ENCODE measurements at places on chromosomes 4 and X.

GRCh38 chr4:164956766-164957643 is 20.5 kb downstream of the TRIM61 start:
- peak; percentile 5 for DNase-seq

- no peak for DNase-seq
Observed at GRCh38 chr4:172692701-172693100, 475.9 kb upstream of the GALNT7 start.

GRCh38 chr4:184171011-184171410 is 46.7 kb downstream of the ENPP6 start:
- DNase-seq: no peak

- no peak for DNase-seq
Observed at GRCh38 chrX:17638731-17639130, 98.6 kb upstream of the SCML1 start.

DNA sequence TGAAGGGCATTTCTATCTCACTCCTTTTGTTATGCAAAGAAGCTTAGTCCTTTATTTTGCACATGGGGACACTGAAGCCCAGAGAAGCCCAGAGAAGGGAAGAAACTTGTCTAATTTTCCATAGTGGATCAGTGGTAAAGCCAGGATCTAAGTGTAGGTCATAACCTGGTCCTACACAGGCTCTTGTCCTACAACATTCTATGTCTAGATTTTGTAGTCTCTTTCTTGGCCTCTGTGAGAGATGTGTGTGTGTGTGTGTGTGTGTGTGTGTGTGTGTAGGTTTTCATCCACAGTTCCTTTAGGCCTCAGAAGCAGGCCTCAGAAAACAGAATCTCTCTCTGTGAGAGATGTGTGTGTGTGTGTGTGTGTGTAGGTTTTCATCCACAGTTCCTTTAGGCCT is 38.3 kb downstream of the VSIG4 start:
- DNase-seq: no peak

DNA sequence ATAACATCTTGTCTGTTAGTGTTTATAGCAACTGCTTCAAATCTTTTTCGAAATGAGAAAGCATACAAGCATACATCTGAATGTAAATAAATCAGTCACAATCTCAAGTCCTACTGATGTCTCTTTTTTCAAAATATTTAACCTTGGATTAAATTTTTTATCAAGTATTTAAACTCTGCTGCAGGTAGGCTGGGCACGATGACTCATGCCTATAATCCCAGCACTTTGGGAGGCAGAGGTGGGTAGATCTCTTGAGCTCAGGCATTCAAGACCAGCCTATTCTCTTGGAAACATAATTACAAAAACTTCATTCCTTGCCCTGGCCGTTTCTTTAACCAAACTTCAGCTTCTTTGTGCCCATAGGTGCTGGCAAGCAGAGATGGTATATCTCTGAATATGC is 540.3 kb upstream of the GALNT7 start:
- DNase-seq: no peak

DNA sequence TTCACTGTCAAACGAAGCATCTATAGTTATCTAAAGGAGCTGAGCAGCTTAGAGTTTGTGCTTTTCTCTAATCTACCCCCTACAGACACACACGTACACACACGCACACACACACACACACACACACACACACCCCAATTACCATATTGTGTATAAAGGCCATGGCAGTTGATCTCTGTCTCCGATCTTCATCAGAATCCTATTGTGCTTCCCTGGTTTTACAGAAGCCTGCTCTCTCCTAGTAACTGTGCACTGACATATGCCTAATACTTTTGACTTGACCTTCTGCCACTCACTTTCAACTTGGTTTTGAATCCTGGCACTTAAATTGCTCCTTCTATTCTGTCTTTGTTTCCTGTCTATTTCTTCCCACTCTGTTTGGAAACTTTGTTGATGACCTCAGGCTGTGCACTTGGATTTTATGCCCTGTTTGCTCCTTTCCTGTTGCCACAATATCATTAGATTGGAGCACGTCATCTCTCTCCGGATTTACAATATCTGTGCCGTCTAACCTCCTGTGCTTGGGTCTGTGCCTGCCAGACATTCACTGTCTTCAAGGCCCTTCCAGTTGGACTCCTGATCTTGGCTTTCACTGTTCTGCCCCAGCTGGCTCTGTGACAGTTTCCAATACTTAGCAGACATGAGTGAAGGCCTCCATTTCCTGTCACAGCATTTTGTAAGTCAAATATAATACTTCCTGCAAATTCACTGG is 928.1 kb downstream of the FAT4 start:
- no peak for DNase-seq

GRCh38 chrX:120793098-120793497 is 82.6 kb downstream of the CT47B1 start:
- no peak for DNase-seq

- DNase-seq: no peak
Observed at GRCh38 chrX:49042581-49043219, 457 bp downstream of the TFE3 start.

- DNase-seq: no peak
Observed at GRCh38 chr4:39893693-39894072, 84.0 kb downstream of the PDS5A start.

DNA sequence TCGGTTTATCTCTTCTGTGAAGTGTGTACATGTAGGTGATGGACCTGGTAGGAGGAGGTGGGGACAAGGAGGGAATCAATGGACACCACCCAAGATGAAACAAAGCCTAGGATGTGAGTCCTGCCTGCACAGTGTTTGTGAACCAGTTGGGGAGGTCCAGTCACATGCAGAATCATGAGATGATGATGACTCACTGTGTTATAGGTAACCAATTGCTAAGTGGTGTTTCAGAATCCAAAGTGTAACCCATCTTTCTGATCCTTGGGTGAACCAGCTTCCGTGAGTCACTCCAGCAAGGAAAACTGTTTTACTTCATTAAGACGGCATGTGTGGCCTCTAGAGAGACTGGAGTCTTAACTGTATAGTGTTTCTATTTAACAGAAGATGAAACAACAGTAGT is 57.9 kb upstream of the HPF1 start:
- DNase-seq: no peak

DNA sequence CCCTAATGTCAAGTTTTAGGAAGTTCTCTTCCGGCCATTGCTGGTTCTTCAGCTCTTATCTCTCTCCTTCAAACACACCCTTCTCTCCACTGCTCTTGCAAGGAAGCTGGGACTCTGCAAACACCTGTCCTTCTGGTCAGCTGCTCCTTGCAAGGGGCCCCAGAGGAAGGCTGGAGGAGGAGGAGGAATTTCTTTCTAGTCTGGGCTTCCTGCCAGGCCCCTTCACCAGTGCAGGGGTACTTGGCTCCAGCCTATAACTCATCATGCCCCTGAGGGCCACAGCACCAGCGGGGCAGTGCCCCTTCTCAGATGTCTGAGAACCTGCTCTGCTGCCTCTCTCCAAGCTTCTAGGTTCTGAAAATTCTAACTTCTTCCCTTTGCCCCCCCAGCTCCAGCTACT is 46.7 kb downstream of the REELD1 start:
- no peak for DNase-seq

DNA sequence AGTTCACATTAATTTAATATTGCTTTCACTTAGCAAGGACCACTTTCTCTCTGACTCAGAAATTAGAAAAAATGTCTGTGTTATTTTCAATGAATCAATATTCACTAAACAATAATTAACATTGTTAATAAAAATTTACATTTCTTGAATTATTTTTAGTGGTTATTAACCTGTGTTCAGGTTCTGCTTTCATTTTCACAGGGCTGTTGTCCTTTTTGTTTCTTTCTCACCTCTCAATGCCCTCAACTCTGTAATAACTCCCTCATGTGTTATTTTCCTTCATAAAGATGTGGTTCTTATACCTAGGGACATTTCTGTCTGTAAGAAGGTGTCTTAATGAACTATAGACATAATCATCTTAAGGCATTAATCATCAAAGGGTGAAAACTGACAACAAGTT is 43.1 kb upstream of the PRR27 start:
- DNase-seq: no peak

DNA sequence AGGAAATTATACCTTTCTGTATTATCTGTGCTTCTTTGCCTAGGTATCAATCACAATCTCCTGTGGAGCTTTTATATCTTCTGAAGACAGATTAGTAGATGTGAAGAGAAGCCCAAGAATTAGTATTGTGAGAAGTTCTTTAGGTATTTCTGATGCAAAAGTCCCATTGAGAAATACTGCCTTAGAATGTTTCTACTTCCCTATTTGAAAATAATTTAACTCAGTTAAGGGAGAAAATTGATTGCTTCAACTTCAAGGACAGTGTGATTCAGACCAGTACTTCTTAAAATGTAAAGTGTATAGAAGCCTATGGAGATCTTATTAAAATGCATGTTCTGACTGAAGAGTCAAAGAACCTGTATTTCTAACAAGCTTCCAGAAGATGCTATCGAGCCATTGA is 9.0 kb downstream of the EIF1AX start:
- no peak for DNase-seq

DNA sequence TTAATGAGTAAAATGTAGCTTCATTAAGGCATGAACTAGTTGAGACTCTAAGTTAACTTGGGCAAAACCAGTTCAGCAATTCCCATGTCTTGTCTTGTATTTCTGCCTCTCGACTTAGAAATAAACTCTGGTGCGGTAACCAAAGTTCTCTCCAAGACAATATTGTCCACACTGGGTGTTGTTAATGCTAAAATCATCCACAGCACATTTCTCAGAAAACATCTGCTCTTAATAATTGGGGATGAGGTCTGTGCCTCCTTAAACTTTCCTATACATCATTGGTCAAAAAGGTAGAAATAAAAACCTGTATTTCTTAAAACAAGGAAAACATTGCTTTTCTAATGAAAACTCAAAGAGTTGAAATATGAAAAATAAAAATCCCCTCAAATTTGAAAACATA is 32.9 kb upstream of the MID1 start:
- no peak for DNase-seq

- no peak for DNase-seq
Observed at GRCh38 chrX:139287155-139287924, 243.2 kb upstream of the F9 start.

DNA sequence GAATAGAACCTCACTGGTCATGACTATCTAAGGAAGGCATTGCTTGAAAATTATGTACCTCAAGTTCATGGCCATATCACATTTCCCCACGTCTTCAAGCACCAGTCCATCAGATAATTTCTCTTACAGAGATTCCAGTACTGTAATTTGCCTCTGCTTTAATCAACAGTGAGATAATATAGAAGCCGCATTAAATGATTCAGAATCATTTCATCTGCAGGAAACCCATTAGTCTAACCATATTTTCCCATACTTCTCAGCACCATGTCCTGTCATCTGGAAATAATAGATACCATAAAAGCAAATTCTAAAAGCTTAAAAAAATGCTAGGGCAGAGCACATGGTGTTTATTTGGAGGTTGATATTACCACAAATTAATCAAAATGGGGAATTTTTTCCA is 310.3 kb upstream of the SLIT2 start:
- no peak for DNase-seq

DNA sequence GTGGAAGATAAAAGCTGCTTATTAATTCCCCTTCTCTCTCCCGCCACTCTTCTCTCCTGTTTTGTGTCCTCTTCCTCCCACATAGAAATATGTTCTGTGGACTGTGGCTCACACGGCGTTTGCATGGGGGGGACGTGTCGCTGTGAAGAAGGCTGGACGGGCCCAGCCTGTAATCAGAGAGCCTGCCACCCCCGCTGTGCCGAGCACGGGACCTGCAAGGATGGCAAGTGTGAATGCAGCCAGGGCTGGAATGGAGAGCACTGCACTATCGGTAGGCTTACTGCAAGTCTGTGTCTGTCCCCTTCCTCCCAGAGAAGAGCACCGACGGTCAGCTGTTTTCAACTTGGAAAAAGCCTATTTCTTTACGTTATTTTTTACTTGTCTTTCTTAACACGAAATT is 229.1 kb downstream of the DCTD start:
- DNase-seq: no peak

- DNase-seq: peak; percentile 68
Observed at GRCh38 chr4:7828011-7828720, 111.5 kb downstream of the AFAP1 start.

- no peak for DNase-seq
Observed at GRCh38 chrX:20263474-20263873, 3.2 kb downstream of the RPS6KA3 start.

GRCh38 chrX:70171624-70172023 is 5.7 kb upstream of the DGAT2L6 start:
- DNase-seq: no peak

DNA sequence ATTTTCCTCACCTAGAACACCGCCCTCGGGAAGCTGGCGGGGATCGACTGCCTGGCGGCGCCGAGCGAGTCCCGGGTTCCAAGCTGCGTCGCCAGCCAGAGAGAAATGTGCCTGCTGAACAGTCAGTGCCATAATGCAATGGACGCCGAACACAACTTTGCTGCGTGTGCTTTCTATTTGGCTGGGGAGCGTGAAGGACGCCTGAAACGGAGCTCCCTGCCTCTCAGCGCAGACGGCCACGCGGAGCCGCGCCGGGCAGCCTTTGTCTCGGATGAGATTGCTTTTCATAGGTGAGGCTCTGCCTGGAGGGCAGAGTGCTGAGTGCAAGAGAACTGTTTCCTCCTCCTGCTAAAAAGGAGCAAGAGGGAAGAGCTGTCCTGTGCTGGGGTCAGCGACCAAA is 107.7 kb upstream of the BCOR start:
- DNase-seq: no peak

DNA sequence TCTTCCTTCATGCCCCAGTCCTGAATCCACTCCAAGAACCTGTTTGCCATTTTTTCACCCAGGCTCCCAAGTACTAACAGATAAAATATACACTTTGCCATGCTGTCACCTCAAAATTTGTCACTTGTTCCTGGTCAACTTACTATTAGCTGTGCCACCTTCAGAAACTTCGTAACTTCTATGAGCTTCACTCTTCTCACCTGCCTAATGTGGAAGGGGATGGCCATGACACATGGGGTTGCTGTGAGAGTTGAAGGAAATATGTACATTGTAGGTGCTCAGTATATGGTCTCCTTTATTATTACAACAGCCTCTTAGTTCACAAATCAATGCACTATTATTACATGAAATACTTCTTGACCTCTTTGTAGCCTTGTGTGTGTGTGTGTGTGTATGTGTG is 10.4 kb downstream of the TMSB4X start:
- DNase-seq: no peak

DNA sequence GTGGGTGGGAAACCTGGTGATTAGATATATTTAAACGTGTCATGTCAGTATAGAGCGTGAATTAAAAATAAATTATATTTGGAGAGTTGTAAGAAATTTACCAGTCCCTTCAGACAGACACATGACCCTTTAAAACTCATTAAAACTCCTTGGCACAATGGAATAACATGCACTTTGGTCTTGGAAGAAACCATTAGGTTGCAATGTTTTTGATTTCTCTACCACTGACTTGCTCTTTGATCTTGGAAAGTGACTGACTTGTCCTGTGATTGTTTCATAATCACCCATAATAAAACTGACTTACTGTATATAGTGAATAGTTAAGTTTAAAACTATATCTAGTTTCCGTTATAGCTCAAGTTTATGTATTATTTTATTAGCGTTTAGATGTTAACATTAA is 35.8 kb downstream of the FHL1 start:
- DNase-seq: no peak

DNA sequence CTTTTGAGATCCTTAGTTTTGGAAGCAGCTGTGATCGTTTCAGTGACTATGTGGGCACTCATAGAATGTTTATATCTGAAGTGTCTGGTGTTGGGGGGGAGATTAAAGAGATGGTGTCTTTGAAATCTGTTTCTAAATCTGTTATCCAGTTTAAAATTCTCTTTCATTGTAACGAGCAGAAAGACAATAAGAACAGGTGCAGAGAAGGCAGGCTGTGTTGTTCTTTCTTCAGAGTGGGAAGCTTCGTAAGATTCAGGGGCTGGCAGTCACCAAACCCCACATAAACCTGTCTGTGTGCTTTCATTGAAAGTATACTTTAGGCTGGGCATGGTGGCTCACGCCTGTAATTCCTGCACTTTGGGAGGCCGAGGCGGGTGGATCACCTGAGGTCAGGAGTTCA is 16.3 kb upstream of the DHRSX start:
- no peak for DNase-seq

Data from T1000 (cell line).